HEK293T (cell line): ENCODE measurements at places on chromosomes 12 and 14.

- no peak for DNase-seq
These were observed 192.7 kb downstream of the DPF3 start for GRCh38 chr14:72701237-72701565.

- no peak for DNase-seq
These were observed 66.5 kb upstream of the GZMB start for GRCh38 chr14:24700511-24700910.

DNA sequence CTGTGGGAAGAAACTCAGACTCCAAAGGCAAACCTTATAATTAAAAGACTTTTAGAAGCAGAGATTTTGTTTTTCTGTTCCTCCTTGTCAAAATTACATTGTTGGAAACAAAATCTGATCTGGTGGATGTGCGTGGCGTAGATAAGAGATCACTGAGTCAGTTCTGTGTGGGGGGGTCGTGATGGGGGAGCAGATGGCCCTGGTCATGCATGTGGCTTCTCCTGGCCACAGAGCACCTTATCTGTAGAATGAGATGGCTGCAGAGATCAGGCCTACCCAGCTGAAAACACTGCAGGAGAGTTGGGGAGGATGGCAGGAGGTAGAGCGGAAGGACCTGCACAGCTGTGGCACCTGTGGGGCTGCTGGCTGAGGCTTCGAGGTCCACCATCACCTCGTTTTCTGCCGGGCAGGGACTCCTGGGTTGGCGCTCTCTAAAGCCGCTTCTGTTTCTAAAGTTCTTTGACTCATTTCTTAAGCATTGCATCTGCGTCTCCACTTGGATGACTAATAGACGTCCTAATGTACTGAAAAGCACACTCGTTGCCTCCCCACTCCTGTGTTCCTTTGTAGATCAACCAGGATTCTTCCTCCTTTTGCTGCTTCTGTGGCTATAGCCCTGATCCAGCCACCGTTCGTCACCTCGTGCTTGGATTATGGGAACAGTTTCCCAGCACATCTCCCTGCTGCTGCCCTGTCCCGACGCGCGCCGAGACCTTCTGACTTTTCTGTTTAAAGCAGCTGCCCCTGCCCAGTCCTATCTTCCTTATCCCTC lies 93.4 kb downstream of the TSPAN9 start:
- no peak for DNase-seq

DNA sequence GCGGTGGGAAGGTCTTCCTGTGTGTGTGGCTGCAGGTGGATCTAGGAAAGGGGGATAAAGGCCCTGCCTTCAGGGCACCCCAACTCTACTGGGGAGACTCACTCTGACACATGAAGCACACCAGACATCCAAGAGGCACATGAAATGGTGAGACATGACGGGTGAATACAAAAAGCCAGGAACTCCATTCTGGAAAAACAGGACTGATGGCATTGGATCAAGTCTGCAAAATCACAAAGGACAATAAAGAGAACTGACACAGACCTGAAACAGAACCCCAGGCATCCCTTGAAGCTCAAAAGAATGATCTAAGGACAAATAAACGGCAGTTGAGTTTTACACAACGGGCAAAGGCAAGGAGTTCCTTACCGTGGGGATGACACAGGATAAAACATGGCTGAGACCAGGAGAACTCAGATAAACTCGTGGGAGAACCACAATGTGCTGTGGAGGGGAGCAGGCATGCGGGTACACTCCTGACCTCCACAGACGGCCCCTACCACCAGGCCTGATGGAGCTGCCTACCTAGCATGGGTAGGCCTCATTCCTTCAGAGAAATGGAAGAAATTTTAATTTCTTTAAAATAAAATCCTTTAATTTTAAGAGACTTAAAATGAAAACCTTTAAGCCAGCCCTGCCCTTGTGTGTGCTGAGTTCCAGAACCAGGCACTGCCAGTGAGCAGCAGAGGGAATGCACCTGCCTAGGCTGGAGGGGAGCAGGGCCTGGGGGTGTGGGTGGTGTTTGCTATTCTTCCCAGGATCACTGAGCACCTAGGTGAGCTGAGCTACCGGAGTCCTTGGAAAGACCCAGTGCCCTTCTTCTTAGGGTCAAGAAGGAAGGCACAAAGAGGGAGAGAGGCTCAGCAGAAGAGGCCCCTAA lies 100.1 kb downstream of the SINHCAF start:
- no peak for DNase-seq

DNA sequence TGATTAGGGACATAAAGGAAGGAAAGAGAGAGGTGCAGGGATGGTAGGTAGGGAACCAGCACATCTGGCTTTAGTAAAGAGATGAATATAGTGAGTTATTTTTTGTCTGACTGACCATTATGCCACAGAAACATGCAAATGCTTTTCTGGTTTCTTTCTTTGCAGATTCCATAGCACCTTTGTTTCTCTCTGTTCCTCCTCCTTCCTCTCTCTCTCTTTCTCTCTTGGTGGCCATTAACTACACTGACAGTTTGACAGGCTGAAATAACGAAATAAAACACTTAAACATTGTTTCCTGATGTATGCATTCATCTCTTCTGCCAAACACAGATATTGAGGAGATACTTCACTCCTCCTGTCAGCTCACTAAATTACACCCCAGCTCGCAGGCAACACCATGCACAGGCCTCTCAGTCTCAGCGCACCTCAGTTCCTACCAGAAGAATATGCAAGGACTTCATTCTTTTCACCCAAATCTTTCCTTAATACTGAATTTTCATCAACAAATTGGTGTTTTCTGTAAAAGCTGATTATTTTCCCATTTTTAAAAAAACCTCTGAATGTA lies 406.9 kb upstream of the SOX5 start:
- no peak for DNase-seq

DNA sequence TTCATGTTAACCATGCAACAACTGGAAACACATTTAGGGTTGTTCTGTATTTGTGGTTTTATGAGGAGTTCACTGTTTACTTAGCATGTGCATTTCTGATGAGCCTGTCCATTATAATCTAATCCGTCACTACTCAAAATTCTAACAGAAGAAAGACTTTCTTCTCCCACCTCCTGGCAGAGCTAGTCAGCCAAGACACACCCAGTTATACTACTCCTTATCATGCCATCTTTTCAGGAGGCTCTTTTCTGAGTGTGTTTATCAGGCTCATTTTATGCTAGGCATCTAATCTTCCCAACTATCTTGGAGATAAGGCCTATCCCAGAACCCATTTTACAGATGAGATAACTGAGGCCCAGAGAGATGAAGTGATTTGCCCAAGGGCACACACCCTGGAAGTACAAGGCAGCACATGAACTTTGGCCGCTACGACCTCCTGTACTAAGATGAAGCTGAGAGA lies 10.4 kb upstream of the MED13L start:
- DNase-seq = no peak

GRCh38 chr14:79178719-79179118 lies 1008.5 kb downstream of the NRXN3 start:
- DNase-seq = no peak

DNA sequence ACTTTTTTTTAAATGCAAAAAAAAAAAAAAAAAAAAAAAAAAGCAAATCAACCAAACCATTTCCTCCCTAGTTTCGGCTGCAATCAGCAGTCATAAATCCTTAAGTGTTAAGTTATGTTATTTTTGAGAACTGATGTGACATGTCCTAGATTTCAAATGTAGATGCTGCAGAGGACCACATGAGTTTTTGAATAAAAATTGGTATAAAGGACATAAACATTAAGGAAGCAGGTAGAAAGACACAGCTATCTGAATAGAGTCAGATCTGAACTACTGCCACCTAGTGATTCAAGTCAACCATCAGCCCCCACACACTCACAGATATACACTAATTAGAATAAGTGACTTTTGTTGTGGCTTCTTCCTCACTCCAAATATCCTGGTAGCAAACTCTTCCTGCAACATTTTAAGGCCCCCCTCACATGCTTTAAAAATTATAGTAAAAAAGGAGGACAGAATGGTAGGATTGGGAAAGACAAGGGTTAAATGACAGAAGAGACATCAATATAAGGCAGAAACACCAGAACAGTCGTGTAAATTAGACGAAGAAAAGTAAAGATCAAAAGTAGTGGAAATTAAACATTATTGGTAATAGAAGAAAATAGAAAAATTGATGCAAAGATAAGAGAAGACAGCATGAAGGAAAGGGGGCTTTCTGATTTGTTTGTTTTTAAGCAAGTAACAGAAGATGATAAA lies 394.5 kb upstream of the ATP2B1 start:
- peak; percentile 43 for DNase-seq

- DNase-seq = no peak
These were observed 158.6 kb downstream of the ZNF664 start for GRCh38 chr12:124131659-124132058.

GRCh38 chr12:11133816-11134215 lies 628 bp downstream of the TAS2R30 start:
- DNase-seq = no peak

GRCh38 chr12:28253161-28253641 lies 62.9 kb downstream of the CCDC91 start:
- DNase-seq = no peak

- DNase-seq = no peak
These were observed 182.6 kb downstream of the ALG10 start for GRCh38 chr12:34204830-34205285.

DNA sequence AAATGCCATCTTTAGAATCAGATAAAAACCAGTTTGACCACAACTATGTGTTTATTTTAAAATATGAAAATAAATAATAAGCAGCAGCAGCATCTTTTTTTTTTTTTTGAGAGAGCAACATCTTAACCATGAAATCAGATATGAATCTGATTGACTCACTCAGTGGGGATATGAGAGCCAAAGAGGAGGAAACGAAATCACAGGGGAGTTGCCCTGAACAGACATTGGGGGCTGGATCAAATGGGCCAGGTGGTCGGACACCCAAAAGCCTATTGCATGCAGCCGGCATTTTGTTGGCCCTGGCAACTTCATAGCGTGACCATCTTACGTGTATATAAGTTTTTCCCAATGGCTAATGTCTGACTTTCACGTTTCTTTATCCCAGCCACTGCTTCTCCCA lies 321.1 kb downstream of the NPAS3 start:
- no peak for DNase-seq

DNA sequence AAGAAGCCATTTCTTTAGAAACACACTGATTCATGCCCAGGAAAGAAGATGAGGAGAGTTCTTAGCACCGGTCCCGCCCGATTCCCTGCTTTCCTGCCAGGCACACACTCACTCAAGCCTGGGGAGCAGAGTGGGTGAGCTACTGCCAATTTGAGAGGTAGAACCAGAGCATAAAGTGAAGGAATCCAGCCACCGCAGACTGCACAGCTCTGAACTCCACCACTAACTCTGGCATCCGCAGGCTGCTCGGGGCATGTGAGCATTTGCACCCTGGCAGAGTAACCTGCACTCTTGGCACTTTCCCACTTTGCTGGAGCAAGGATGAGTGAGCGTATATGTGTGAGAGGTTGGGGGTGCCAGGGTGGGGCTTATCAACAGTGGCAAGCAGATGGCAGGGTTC lies 4.0 kb upstream of the SYNDIG1L start:
- peak; percentile 3 for DNase-seq

GRCh38 chr14:68733086-68733914 lies 59.6 kb downstream of the ZFP36L1 start:
- no peak for DNase-seq

DNA sequence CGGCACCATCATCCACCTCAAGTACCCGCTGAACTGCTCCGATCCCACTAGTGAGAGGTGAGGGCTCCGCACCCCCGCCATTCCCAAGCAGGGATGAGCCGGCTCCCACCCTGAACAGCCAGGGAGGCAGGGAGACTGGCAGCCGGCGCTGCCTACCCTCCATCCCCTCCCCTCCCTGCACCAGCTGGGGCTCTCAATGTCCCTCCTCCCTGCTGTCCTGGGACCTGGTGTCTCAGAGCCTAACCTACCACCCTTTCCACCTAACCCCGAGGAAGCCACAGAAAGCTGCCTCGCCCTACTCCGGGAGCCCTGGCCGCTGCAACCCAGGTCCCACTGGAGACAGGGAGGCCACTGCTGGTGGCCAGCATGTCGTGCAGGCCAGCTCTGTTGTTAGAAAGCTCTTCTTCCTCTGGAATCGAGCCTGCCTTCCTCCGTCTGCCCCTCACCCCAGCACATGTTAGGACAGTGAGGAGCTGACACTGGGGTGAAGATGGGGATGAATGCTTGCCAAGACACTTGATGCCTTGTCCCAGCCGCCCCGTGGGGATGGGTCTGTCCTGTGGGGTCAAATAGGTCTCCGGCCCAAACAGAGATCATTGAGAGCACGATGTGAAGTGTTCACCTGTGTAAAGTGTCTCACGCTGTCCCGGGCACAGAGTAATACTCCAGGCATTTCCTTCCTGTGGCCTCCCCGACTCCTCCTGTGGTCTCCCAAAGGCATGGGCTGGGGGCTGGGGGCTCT lies 1.1 kb downstream of the PTPN6 start:
- no peak for DNase-seq

- DNase-seq = no peak
These were observed 4.8 kb downstream of the NOPCHAP1 start for GRCh38 chr12:104990950-104991349.

GRCh38 chr12:65728848-65729793 lies 95.2 kb upstream of the HMGA2 start:
- DNase-seq = peak; percentile 58

DNA sequence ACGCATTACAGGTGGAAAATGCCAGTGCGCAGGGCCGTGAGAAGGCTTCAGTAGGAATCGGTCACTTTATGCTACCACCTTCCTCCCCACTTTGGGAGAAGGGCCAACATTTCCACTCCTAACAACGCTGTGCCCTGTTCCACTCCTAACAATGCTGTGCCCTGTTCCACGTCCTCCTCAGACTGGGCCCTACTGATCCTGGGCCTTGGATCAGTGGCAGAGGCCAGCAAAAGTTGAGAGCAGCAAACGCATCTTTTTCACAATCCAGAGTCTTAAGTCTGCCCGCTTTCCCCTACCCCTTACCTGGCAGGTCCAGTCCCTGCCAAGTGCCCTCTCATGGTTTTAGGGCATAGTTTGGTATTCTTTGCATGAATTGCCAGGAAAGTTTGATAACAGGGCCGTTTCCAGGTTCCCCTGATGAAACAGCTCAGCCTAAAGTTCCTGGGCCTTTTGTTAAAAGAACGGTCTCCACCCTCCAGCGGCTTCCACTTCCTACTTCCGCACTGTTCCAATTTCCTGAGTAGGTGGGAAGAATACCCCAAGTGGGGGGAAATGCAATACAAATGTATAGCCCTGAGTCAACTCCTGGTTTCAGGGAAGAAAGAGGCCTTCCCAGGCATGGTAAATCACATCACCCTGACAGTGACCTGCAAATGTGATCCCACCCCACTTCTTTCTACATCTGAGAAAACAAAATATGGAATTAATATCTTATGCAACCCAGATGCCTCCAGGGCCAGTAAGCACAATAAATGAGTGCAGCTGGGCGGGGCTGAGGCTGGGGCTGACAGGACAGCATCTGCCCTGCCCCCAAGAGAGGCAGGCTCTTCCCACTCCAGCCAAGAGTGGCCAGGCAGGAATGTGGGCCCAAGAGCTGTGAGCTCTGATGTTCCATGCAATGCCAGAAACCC lies 15.0 kb downstream of the KCTD10 start:
- no peak for DNase-seq

GRCh38 chr12:113983777-113984448 lies 17.8 kb upstream of the RBM19 start:
- no peak for DNase-seq

- DNase-seq = no peak
These were observed 49.4 kb upstream of the TMCC3 start for GRCh38 chr12:94699801-94700200.

GRCh38 chr12:41993283-41993682 lies 151.4 kb downstream of the GXYLT1 start:
- no peak for DNase-seq

- DNase-seq = no peak
These were observed 110.2 kb downstream of the DPF3 start for GRCh38 chr14:72783741-72784140.

GRCh38 chr14:90039253-90040010 lies 22.4 kb upstream of the KCNK13 start:
- no peak for DNase-seq

- DNase-seq = no peak
These were observed 630.0 kb upstream of the LMO3 start for GRCh38 chr12:17235996-17236395.
